ENCODE measurements at places on chromosomes 4 and X.

DNA sequence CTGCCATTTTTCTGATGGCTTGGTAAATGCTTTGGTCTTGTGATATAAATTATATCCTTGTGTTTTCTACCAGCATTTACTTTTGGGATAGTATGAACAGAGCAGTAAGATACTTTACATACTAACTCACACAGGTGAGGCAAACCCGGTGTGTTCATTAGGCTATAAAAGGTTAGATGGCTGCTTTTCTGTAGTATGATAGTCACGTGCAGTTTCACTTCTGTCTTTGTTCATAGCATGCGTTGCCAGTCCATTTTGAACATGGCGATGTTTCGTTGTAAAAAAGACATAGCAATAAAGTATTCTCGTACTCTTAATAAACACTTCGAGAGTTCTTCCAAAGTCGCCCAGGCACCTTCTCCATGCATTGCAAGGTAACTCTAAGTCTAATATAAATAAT, 88.4 kb downstream of the KLHL8 start:
- no peak for DNase-seq

GRCh38 chrX:46576458-46576857, 2.9 kb downstream of the CHST7 start:
- no peak for DNase-seq

GRCh38 chr4:55485821-55486220, 60.9 kb downstream of the CLOCK start:
- no peak for DNase-seq

- DNase-seq, result no peak
Observed at GRCh38 chr4:173446416-173446815, 47.5 kb upstream of the SCRG1 start.

GRCh38 chrX:10098270-10098713, 58.5 kb upstream of the CLCN4 start:
- DNase-seq, result no peak

DNA sequence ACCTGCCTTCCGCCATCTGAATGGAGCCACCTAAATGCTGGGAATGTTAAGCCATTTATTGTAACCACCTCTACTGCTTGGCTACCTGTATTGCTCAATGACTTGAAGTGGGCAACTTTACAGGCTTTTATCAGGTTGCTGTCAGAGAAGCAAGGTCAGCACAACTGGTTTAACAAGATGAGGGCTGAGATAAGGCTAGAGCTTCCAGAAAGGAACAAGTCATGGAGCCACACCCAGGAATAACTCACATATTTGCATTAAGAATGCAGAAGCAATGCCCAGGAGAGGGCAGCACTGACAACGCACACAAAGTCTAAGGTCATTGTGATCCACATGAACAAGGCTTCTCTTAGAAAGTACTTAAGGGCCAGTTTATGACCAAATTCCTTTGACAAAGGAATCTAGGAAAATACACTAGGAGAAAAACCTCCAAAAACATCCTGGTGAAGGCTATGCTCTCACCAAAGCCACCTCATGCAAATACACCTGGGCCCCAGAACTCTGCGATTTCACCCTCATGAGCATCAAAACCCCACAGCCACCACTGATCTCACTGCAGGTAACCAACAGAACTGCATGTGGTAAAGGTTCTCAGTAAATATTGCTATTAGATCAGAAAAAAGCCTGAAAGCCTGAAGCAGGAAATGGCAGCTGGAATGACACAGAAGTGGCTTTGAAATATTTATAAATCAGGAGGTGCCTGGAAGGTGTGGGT, 15.0 kb upstream of the STS start:
- DNase-seq, result no peak

DNA sequence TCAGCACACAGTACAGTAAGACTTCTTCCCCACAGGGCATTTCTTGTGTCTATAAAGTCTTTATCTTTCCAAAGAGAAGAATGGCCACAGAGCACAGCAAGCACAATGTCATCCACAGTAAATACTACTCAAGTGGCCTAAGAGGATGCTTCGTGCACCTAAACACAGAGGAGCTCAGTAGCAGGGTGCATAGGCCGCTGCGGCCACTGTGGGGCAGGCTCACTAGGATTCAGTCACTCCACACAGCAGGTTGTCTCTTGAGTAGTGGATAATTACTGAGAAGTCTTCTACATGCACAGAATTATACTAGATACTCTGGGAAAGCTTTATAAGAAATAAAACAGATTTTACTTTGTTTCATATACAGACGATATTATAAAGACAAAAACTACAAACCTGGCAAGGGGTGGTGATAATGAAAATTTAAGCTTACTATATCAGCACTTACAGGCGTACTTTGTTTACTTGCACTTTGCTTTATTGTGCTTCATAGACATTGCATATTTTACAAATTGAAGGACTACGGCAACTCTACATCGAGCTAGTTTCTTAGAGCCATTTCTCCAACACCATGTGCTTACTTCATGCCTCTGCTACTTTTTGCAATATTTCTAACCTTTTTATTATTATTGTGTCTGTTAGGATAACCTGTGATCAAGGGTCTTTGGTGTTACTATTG, 78.5 kb downstream of the PRDM5 start:
- no peak for DNase-seq

DNA sequence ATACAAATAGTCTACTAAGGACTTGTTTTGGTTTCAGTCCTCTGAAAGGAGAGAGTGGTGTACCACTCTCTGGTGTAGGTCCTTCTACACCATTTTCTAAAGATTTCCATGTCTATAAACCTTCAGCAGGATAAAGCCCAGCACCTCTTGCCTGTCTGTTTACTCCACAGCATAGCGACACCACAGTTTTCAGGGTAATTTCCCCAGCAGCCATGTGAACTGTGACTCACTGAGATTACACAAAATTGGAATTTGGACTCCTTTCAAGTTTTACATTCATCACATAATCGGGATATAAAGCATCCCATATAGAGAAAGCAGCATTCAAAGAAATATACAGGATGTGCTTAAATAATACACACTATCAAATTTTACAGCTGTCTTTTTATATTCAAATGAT, 229.6 kb downstream of the PRDM5 start:
- no peak for DNase-seq

All from cortex of kidney (tissue), 1 donor.